ENCODE measurements at places on chromosomes 1 and 21.

GRCh38 chr1:150389650-150390049 is 25.7 kb downstream of the RPRD2 start:
- no peak for DNase-seq

DNA sequence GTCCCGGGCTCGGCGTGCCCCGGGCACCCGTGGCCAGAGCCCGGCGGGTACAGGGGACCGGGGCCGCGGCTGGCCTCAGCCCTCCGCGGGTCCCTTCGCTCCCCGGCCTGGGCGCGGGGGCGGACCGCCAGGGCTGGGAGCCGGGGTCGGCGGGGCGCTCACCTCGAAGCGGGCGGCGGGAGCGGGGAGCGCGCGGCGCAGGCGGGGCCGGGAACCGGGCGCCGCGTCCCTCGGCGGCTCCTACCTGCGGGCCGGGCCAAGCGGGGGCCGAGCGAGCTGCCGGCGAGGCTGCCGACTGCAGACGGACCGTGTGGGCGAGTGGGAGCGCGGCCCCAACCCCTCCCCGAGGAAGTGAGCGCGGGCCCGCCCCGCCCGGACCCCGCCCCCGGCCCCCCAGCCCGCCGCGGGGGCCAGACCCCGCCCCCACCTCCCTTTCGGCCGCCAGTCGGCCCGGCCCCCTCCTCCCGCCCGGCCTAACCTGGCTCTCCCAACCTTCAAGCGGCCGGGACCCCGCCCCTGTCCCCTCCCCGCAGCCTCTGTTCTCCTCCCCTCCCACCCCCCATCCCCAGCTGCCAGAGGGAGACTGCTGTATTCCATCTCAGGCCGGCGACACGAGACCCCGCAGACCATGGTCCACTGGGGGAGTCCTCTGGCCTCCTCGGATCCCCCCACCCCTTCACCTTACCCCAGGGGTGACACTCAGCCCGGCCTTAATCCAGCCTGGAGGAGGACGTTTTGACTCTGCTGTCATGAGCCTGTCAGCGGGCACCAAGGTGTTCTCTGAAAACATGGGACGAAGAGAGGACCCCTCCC is at the start of gene FHL3:
FHL3 (minus strand) TSS at position 320 of the 813 bp plus-strand sequence. CDS start 6,102 bp downstream, outside the sequence.
- DNase-seq: no peak

GRCh38 chr1:54367613-54368012 is 38.6 kb downstream of the SSBP3 start:
- no peak for DNase-seq

DNA sequence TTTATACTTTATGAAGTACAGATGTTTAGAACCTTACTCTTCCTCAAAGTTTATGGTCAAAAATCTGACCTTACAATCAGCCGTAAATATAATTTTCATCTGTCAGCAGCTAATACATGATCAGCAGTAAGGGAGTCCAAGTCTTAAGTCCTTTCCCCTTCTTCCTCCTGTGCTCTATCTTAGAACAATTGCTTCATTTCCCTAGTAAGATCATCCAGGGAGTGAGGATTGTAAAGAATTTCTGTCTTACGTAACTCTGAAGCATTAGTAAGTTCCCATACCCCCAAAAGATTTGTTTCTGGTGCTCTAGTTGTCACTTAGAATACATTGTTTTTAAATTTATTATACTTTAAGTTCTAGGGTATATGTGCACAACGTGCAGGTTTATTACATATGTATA is 2.1 kb downstream of the SETDB1 start:
- no peak for DNase-seq

GRCh38 chr1:210464519-210465039 is 135.9 kb downstream of the HHAT start:
- no peak for DNase-seq

- DNase-seq: no peak
These were observed 189.1 kb upstream of the POU3F1 start for GRCh38 chr1:38235705-38236104.

DNA sequence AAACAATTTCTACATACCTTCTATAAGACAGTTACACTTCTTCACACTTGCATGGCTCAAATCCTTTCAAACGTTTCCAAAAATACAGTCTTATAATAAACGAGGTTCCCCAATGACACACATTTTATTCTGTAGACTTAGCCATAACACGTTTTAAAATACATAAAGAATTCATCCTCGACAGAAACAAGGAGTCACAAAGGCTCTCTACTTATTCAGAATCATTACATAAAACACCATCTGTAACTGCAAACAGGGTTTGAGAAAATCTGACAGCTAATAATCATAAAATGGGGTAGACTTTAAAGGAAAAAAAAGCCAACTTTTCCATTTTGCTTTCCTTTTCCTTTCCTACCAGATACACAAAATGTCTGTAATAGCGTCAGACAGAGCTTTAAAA is 1.8 kb downstream of the PIK3R3 start:
- DNase-seq: no peak

- DNase-seq: no peak
These were observed 29.1 kb downstream of the EVI5 start for GRCh38 chr1:92755541-92756461.

GRCh38 chr1:181222972-181223505 is 134.5 kb downstream of the IER5 start:
- DNase-seq: no peak

DNA sequence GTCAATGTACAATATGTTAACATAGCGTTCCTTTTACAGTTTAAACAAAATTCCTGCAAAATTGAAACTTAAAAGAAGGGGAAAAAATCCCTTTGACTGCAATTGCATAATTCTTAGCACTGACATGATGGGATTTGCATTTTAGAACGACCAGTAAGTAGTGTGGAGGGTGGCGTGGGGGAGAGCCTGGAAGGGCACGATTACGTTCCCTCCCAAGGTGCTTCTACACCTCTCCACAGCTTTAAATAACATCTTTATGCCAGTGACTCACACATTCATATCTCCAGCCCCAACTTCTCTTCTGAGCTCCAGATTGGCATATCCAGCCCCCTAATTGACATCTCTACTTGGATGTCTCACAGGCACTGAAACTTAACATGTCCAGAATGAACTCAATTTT is 64.3 kb downstream of the OLFML3 start:
- DNase-seq: no peak

GRCh38 chr1:231322880-231323530 is 14.6 kb downstream of the EXOC8 start:
- no peak for DNase-seq

GRCh38 chr1:208117409-208117808 is 126.8 kb downstream of the PLXNA2 start:
- DNase-seq: no peak

GRCh38 chr1:109818271-109818987 is 54.7 kb upstream of the EPS8L3 start:
- no peak for DNase-seq

DNA sequence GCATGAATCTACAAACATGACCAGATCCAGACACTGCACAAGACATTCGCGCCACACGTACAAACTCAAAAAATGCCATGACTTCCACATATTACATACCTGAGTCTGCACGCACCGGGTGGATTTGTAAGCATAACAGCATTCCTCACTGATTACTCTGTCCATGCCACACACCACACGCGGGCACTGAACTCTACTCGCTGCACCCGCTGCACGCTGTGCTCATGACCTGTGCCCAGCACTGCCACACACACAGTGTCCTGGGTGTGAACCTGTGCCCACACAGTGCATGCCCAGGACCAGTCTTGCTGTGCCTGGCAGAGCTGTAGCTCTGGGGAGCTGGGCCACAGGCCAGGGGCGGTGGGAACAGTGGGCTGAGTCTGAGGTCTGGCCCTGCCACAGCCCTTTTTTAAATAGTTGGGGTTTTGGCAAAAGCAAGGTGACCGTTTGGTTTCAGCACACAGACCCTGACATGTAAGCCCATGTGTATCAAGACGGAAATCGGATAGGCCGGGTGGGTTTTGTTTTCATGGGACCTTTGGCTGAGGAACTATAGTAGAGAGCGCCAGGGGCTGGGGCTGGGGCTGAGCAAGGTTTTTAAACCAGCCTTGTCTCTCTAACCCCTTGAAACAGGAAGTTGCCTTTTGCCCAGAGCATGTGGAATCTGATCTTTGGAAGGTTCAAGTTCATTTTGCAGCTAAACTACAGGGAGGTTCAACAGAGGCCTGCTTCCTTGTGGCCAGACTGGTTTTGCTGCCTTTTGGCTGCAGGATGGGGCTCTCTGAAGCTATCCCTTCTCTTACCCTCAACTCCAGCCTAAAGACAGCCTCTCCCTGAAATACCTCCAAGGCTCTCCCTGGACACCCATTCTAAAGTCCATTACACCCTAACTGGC is 12.3 kb upstream of the GOLT1A start:
- DNase-seq: no peak

- no peak for DNase-seq
These were observed 2.6 kb downstream of the DLGAP3 start for GRCh38 chr1:34926894-34927293.

DNA sequence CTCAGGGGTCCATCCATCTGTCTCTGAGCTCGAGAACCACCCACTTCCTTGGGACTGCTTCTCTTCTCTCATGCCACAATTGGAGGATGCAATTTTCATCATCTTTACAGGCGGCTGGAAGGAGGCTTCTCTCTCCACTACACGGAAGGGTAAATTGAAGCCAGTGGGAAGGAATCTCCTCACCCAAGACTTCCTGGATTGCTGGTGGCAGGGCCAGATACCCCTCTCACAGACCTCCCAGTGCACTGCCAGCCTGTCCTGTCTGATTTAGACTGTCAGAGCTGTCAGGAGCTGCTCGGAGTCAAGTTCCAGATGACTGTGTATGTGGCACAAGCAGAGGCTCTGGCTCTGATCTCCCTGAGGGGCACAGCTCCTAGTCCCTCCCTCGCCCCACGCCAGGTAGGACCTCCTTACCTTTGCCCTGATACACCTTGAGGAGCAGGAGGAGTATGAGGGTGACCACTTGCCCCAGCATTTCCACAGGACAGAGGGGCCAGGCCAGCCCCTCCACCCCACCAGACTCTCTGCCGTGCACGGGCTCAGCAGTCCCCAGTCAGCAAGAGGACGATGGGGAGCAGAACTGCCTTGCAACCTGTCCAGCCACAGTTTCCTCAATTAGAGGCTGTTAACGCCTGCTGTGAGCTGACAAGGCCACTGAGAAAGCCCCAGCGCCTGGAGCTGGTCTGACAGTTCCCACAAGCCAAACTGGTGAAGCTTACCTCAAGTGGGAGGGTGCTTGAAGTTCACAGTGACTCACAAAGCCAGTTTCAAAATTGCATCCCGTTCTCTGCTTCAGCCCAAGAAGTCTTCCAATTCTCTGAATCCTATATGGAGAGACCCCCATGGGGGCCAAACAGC is at the start of gene CD244:
CD244 (minus strand) TSS at position 685 of the 858 bp plus-strand sequence; CDS start at position 475, 210 bp downstream.
- no peak for DNase-seq

DNA sequence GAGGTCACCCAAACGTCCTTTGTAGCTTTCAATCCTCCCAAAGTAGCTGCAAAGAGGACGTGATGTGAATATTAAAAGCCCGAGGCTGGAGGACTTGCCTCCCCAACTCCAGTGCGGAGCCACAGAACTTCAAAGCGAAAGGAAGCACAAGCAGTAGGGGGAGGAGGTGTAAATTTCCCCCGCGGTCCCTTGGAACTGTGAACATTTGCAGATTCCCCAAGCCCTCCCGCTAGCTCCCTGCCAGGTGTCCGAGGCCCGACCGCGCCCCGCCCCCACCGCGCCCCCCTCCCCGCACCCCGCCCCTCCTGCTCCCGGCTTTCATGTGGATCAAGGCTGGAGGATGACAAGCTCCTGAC is 41.5 kb upstream of the HAO2 start:
- DNase-seq: no peak

DNA sequence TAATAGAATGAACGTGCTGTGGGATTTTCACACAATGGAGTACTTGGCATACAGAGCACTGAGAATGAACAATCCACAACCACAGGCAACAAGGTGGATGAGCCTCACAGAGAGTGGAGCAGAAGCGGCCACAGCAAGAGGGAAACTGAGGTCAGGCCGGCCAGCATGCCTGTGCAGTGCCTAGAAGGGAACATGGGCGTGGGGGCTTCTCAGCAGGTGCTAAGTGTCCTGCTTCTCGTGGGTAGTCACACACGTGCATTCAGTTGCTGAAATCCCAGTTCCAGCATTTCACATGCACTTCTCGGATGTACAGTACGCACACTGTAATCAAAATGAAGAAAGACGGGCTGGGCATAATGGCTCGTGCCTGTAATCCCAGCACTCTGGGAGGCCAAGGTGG is 33.1 kb downstream of the WDR4 start:
- DNase-seq: no peak

DNA sequence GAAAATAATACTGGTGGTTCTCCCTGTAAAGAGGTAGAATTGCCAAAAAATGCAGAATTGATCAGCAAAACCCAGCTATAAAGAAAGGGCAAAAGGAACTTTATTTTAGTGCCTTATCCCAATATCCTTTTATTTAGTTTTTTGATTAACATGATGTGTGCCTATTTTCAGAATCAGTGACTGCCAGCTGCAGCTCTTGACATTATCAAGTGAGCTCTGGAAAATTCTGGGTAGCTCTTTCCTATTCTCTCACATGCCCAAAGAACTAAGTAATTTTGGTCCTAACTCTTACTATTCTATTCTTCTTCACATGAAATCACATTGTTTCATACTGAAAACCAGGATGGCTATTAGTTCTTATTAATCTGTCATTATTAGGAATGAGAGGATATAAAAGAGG is 22.1 kb downstream of the WNT2B start:
- DNase-seq: no peak

DNA sequence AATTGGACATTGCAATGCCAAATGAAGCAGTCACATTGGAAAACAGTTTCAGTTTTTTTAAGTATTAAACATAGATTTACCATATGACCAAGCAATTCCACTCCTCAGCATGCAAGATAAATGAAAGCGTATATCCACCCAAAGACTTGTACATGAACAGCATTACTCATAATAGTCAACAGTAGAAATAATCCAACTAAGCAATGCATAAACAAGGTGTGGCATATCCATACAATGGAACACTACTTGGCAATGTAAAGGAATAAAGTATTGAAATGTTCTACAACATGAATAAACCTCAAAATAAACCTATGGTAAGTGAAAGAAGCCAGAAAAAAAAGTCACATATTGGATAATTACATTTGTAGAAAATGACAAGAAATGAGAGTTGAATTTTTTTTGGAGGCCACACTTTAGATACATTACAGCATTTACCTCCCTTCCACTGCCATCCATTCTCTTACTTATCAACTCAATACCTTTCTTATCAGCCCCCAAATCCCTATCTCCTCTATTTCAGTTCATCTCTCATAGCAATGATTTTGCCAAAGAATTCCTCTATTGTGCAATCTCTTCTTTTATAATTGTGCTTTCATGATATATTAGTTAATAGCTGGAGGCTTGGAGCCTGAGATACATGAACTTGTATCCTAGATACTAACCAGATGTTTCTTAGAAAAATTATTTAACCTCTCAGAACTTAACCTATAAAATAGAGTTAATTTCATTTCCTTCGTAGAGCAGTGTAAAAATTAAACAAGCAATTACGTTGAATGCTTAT is 414.2 kb upstream of the C1orf87 start:
- no peak for DNase-seq

- no peak for DNase-seq
These were observed 21.1 kb downstream of the QSOX1 start for GRCh38 chr1:180175806-180176205.

- no peak for DNase-seq
These were observed 43.6 kb downstream of the ZBTB8OS start for GRCh38 chr1:32606565-32607371.

DNA sequence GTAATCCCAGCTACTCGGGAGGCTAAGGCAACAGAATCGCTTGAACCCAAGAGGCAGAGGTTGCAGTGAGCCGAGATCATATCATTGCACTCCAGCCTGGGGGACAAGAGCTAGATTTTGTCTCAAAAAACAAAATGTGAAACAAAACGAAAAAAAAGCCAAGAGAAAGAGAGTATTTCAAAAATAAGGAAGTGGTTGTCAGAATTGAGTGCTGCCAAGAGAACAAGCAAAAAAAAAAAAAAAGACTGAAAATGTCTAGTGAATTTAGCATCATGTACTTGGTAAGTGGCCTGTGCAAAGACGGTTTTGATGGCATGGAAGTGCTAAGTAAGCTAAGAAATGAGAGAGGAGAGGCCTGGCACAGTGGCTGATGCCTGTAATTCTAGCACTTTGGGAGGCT is 14.3 kb downstream of the KPNA6 start:
- DNase-seq: no peak

Measured in cortex of kidney (tissue), 1 donor.